Right ventricle myocardium inferior (tissue), 1 donor: ENCODE measurements at places on chromosomes 13 and 19. TPM values are rescaled to one million over a fixed set of nuclear protein-coding genes. Genes with fewer than 3 reads are reported as not detected.

Gene FUT1
- total RNA-seq, result 2.1 TPM

Gene CLEC4M
- not detected for total RNA-seq

Gene NKPD1
- total RNA-seq, result not detected

Gene ZBTB45
- total RNA-seq, result 9.9 TPM

Gene ZNF491
- total RNA-seq, result 2.8 TPM

Gene FCER2
- total RNA-seq, result 0.30 TPM

Gene MCEMP1
- 1.1 TPM for total RNA-seq

Gene CPAMD8
- total RNA-seq, result 16.0 TPM

Gene CFAP97D2
- not detected for total RNA-seq

Gene GZMM
- not detected for total RNA-seq

Gene ZNF83
- 13.0 TPM for total RNA-seq

Gene ZNF850
- total RNA-seq, result 4.1 TPM

Gene DNAAF3
- 0.73 TPM for total RNA-seq

Gene GSX1
- not detected for total RNA-seq

Gene ZNF440
- 4.4 TPM for total RNA-seq

Gene POGLUT2
- total RNA-seq, result 3.2 TPM

Gene IFNL4
- total RNA-seq, result not detected

Gene ENOX1
- total RNA-seq, result 6.1 TPM

Gene MIR17HG
- total RNA-seq, result 0.81 TPM

Gene CRB3
- not detected for total RNA-seq

Gene S1PR4
- total RNA-seq, result 1.2 TPM

Gene CNMD
- total RNA-seq, result not detected

Gene SCEL
- total RNA-seq, result not detected

Gene BRD4
- total RNA-seq, result 56.5 TPM

Gene YJEFN3
- 6.5 TPM for total RNA-seq

Gene APLP1
- total RNA-seq, result 20.5 TPM

Gene CNFN
- total RNA-seq, result 0.87 TPM

Gene ECSIT
- 172 TPM for total RNA-seq

Gene INSR
- 73.5 TPM for total RNA-seq

Gene WDR88
- not detected for total RNA-seq

Gene TTC9B
- not detected for total RNA-seq

Gene CASP14
- not detected for total RNA-seq
